ENCODE measurements at places on chromosomes 6 and 20.
A peak's percentile ranks its signal among the peaks of the same experiment; 100 is the strongest.

DNA sequence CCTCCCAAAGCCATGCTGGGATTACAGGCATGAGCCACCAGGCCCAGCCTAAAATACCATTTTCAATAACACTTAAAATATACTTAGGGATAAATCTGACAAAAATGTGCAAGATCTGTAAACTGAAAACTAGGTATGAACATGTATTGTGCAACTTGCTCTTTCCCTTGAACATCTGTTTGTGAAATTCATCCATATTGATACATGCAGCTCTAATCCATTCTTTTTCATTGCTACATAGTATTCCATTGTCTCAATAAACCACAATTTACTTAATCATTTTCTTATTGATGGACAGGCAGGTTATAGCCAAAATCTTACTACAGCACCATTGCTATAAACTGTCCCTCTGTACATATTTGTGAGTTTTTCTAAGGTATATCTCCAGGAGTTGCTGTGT is 4.7 kb upstream of the SLC22A16 start:
- DNase-seq: no peak

GRCh38 chr6:4853349-4853748 is 77.1 kb downstream of the CDYL start:
- no peak for DNase-seq

DNA sequence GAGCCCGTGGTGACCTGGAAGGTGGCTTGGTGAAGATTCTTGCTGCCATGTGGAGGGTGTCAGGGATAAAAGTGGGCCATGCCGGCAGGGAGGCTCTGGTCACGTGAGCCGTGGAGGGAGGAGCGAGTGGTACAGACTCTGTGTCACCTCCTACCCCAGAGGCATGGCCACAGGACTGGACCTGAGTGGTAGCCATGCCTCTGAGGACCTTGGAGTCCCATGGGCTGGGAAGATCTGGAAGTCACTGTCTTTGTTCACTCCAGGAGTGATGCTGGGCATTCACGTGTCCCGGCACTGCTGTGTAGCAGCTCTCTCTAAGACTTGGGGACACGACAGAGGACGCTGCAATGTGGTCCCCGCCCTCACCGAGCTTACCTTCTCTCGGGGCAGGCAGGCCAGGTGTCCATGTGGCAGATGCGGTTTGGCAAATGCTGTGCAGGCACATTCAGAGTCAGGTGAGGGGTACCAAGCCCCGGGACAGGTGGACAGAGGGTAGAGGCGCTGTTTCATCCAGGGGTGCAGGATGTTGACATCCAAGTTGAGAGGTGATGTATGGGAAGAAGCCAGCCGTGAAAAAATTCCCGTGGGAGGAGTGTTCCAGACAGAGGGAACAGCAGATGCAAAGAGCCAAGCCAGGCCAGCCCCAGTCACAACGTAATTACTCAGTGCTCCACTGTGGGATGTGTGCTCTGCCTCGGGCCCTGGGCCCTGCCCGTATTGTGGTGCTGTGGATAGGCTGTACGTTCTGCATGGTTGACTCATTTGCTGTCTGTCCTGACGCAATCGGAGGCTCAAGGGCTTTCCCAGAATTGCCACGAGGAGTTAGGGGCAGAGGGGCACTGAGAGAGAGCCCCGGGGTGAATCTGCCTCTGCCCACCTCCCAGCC is 307.8 kb downstream of the TAF4 start:
- no peak for DNase-seq

- DNase-seq: no peak
These were observed 56.9 kb downstream of the PREX1 start for GRCh38 chr20:48770700-48771442.

DNA sequence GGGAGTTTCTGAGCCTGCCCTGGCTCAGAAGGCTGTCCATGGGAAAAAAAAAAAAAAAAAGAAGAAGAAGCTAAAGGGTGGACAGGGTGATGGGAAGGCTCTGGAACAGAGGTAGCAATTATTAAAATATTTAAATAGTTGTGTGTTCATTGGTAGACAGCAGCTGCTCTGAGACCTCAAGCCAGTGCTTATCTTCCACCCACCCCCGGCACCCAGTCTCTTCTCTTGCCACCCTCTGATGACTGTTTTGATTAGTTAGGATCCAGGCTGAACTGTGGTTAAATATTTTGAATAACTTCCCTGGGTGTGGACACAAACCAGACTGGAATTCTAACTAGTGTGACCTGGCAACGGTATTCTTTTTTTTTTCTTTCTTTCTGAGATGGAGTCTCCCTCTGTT is 16.9 kb upstream of the SRSF3 start:
- peak; percentile 31 for DNase-seq

DNA sequence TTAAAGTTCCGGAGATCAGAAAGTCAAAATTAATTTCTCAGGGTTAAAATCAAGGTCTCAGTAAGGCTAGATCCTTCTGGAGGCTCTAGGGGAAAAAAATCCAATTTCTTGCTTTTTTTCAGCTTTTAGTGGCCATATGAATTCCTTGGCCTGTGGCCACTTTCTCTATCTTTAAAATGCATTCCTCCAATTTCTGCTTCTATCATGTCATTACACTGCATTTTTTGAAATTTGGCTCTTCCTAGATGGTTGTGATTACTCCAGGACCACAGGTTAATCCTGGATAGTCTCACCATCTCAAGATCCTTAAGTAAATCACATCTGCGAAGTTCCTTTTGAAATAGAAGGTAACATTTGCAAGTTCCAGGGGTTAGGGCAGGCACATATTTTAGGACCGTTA is 1294.9 kb upstream of the CITED2 start:
- no peak for DNase-seq

- no peak for DNase-seq
These were observed 380.5 kb downstream of the C6orf118 start for GRCh38 chr6:164928728-164929407.

- DNase-seq: no peak
These were observed 41.7 kb downstream of the C20orf203 start for GRCh38 chr20:32631933-32632460.

DNA sequence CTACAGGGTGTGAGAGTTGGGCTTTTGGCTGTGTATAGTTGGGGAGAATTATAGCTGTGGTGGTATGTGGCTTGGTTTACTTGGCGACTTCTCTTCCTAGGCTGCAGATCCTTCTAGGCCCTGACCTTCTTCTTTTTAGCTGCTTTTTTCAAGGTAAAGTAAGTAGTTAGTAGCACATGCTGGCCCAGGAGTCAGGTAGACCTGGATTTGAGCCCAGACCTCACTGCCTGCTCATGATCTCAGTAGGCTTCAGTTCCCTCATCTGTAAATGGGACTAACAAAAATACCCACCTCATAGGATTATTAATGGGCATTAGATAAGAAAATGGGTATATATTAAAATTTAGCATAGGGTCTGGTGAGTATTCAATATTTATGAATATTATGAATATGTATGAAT is 17.4 kb upstream of the TMEM217 start:
- no peak for DNase-seq

DNA sequence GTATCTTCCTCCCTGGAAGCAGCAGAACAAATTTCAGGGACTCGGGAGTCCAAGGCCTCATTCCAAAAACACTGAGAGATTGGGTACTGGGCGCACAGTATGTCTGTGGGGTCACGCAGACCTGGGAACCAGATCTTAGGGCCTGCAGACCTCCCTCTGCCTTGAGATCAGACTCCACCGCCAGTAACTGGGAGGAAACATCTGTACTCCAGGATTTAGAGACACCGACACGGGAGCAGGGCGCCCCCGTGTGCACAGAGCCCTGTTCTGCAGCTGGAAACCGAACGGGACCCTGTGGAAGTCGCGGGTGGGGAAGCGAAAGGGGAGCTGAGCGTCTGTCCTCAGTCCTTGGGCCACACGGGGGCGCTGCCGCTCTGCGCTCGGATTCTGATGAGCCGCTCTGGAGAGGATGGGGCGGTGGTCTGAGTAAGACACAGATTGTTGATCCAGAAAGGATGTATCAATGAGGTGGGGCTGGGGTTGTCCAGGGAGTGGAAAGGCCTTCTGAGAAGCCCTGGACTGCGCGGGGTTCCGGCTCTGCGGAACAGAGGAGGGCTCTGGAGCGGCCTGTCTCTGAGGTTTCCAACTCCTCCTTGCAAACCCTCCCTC is 35.7 kb upstream of the HLA-E start:
- peak; percentile 78 for DNase-seq

GRCh38 chr20:35283441-35284266 is 918 bp downstream of the EIF6 start:
- no peak for DNase-seq

GRCh38 chr20:13493143-13493542 is 145.6 kb downstream of the TASP1 start:
- no peak for DNase-seq

DNA sequence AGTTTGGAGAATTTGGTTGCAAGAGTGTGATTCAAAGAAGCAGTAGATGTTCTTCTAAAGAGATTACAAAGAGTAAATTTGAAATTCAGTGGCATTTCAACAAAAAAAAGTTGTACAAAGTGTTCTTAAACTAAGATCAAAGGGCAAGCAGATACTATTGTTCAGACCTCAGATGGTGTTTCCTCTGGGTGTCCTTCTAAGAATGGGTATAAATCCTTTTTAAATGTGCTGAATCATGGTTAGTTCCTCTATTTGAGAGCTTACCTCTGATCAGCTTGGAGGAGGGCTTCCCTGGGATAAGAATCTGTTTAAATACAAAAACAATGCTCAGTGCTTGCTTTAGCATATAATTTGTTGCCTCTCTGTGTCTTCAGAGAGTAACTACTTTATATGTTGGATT is 6.3 kb downstream of the BMP6 start:
- no peak for DNase-seq

DNA sequence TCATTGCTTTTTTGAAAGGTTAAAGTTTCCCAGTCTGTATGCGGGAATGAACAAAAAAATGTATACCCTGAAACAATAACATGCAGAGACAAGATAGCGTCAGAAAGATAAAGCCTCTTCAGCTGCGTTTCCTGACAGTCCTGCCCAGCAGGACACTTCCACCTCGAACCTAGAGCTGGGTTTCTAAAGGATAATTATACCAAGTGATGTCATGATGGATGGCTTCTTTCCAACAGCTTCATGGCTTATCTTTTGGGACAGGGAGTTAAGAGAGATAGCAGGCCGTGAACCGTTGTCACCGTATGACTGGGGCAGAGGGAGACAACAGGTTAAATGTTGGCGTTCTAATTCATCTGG is 267.6 kb upstream of the SGK1 start:
- no peak for DNase-seq

DNA sequence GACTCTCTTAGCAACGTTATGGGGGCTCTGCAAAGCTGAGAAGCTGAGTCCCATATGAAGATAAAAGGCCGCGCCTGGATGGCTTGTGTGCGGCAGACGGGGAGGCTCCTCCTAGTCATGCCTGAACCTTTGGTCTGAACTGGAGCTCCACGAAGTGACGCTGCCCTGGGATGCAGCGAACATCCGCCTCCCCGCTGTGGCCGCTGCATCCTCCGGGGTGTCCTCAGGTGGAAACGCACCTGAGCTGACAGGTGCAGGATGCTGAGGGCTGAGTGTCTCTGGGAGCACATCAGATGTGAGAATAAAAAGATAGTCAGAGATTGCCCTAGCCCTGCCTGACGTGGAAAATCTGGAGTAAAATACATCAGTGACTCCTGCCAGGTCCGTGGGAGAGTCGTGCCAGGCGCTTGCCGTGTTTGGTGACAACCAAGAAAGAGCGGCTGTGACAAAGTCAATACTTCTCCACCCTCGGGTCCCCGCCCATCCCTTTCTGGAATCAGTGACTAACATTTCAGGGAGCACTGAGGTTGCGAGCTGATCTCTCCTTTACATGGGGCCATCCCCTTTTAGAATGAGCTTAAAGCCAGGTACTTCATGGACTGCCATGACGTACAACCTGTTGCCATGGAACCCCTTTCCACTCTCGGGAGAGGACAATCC is 162.8 kb upstream of the AFDN start:
- peak; percentile 46 for DNase-seq

- no peak for DNase-seq
These were observed 25.6 kb upstream of the GABRR1 start for GRCh38 chr6:89242574-89243330.

DNA sequence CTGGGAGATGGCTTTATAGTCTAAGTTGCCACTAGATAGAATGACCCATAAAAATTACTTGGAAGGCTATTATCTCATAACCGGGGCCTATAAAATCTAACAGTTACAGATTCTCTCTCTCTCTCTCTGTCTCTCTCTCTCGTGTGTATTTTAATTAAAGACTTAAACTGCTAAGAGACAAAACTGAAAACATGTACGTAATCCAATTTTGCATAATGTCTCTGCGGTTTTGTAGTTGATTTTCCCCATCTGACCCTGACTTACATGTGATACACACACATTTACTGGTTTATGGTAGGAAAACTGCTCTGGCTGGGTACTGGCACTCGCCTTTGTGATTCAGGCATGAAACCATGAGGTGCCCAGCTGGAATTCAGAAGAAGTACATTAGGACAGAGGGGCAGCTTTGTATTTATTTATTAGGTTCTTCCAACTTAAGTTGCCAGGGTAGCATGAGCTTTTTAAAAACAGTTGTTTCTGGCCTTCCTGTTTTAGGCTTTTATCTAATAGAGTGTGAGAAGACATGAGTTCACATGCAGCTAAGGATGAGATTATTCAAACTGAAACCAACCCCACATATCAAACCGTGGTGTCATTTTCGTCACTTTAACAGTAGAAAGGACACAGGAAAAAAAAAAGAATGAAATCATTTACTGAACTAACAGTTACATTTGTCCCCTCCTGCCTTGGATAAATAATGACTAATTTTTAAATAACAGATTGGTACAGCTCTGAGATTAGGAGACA is 182.5 kb downstream of the GMPR start:
- DNase-seq: no peak

DNA sequence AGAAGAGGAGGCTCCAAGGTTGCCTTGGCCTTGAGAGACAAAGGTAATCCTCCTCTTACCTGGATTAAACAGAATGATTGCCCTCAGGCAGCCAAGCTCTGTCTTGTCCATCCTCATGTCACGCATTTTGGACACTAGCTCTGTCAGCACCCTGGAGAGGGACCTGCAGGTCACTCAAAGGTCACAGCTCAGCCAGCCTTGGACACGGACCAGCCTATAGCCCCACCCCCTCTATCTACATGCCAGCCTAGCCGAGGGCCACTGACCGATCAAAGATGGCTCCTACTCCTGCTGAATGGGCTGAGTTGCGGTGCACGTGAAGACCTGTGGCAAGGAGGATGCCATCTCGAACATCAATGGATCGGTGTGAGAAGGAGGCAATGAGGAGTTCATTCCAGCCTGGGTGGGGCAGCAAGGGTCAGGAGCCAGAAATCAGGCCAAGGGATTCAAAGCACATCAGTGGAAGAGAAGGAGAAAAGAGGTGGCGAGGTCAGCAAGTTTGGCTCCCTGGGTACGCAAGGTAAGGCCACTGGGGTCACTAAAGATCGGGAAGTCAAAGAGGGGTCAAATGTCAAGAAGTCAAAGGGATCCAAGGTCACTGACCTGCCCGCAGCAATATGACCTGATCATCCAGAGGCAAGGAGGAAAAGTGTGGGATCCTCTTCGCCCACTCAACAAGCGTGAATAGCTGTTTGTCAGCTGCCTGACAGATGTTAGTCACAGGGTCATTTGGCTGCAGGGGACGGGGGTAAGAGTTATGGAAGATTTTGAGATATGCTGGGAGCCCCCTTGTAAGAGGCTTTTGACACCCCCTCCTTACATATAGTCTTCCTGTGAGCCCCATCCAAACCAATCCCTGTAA is 3.3 kb upstream of the COL11A2 start:
- DNase-seq: no peak
